ENCODE measurements at places on chromosomes 2 and 18.
A peak's percentile ranks its signal among the peaks of the same experiment; 100 is the strongest.

- DNase-seq: no peak
These were observed 45.0 kb upstream of the NRP2 start for GRCh38 chr2:205637320-205637602.

- no peak for DNase-seq
These were observed at the start of gene MYL12B for GRCh38 chr18:3261373-3262233. Gene MYL12B (plus strand): TSS chr18:3262133. CDS start chr18:3272899, 10,766 bp downstream.

DNA sequence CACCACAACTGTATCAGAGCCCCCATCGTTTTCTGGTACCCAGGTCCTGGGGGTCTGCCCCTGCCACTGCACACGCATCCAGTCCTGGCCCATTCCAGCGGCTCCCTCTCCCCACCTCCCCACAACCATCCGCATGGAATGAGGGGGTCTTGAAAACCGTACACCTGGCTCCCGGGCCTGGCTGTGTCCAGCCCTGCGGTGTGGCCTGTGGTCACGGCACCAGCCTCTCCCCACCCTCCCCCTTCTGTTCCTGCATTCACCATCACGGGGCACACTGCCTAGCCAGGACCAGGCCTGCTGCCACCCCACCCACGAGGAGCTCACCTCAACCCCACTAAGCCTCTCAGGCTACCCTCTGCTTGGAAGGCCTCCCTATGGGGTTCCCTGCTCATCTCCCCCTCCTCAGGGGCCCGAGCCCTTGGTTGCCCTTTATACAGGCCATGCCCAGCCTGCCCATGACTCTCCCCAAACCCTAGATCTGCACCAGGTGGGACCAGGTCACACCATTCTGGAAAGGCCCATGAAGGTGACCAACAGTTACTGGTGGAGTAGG lies 11.4 kb downstream of the GPR35 start:
- DNase-seq: no peak

GRCh38 chr2:210861038-210861665 lies 304.8 kb downstream of the CPS1 start:
- no peak for DNase-seq

- no peak for DNase-seq
These were observed 26.0 kb downstream of the PTPN2 start for GRCh38 chr18:12857991-12858544.

GRCh38 chr2:154537024-154537423 lies 161.5 kb upstream of the KCNJ3 start:
- no peak for DNase-seq

- DNase-seq: no peak
These were observed 69.0 kb downstream of the GORASP2 start for GRCh38 chr2:170997893-170998597.

DNA sequence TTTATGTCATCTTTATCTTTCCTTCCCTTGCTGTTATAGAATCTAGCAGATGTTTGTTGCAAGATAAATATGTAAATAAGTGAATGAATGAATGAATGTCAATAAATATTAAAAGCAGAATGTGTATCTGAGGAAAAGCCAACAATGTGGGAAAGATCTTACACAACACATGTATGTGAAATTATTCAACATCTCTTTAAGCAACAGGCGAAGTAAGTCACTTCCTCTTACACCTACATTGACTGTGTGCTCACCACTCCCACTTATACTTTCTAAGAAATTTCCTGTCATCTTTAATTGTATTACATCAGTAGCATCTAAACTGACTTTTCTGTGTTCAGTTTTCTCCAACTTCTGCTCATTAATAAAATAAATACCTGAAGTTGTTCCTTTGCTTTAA lies 43.0 kb downstream of the RAD51AP2 start:
- DNase-seq: no peak

- no peak for DNase-seq
These were observed 288.9 kb upstream of the ETAA1 start for GRCh38 chr2:67108231-67108630.

- no peak for DNase-seq
These were observed 66.1 kb downstream of the TPO start for GRCh38 chr2:1479346-1479745.

GRCh38 chr18:31801078-31801477 lies 40.4 kb upstream of the SLC25A52 start:
- no peak for DNase-seq

- DNase-seq: no peak
These were observed 27.9 kb upstream of the EPB41L3 start for GRCh38 chr18:5571666-5572065.

DNA sequence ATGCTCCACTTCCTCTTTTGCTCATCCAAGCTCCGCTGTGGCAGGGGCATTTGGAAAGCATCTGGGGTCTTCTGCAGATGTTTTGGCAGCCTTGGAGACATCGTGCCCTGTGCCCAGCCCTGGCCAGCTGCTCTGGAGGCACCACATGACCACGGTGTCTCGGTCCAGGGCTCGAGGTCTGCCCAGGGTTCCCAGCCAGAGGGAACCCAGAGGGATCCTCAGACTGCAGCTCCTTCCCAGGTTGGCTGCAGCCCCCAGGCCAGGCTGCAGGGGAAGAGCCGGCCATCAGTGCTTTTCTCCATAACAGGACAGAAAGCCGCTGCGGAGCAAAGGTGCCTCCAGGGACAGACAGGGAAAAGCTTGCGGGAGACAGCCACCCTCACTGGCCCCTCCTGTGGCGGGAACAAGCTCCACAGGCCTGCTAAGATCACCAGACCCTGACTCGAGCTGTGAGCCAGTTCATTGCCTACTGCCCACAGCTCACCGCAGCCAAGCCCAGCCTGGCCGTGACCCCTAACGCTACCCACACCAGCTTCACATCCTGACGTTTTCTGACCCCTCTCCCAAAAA lies 74.7 kb downstream of the SMAD7 start:
- no peak for DNase-seq

DNA sequence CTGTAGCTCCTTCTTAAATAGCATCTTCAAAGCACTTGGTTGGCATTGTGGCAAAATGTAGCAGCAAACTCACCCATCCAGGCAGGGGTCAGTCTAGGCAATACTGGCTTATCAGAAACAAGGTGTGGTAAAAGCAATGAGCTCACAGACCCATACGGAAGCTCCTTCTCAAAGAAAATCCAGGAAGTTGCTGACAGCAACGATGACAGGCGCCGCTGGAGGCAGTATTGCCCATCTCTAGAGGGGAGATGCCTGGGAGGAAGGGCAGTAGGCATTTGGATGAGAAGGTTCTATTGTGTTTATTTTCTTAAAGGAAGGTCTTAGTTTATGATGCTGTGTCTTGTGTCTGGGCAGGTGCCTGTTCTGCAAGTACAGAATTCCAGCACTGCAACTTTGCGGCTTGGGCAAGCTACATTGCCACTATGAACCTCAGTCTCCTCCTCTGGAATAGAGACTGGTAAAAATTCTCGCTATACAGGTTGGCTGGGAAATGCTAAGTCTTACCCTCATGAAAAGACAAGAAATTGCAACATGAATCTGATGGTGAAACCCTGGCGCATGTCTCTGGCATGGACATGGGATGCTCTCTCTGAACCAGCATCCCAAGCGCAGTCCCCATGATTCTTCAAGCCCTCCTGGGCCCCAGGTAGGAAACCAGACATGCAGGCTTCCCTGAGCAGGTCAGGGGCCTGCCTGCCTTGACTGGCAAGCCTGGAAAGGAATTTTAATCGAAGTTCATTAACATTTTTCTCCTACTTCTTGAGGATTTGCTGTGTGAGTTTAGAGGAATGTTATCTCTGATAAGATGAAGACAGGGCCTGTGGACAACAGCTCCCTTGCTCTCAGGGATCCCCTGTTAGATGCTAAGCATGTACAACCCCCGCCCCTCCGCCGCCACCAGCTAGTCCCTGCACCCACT lies 156.0 kb downstream of the TFCP2L1 start:
- DNase-seq: no peak

DNA sequence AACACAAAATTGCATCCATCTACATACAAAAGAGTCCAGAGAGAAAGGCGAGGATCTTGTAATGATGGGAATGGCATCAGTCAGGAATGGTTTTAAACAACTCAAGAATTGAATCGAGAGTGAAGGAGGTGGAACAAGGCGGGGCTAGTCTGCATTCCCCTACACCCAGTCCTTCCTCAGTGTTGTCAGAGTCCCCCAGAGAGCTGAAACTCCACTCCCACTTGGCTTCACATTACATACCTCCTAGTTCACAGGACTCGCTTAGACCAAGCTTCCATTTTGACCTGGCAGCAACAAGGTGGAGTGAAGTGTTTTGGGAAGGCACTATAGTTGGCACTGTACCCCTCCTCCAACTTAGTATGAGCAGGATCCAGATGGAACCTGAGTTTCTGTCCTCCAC lies 1273.5 kb upstream of the CRIM1 start:
- DNase-seq: no peak

- peak; percentile 77 for DNase-seq
These were observed 128.0 kb downstream of the ARL4C start for GRCh38 chr2:234368861-234369261.

GRCh38 chr2:83584672-83585071 lies 874.4 kb downstream of the SUCLG1 start:
- no peak for DNase-seq

GRCh38 chr18:4125627-4126230 lies 329.4 kb downstream of the DLGAP1 start:
- no peak for DNase-seq

DNA sequence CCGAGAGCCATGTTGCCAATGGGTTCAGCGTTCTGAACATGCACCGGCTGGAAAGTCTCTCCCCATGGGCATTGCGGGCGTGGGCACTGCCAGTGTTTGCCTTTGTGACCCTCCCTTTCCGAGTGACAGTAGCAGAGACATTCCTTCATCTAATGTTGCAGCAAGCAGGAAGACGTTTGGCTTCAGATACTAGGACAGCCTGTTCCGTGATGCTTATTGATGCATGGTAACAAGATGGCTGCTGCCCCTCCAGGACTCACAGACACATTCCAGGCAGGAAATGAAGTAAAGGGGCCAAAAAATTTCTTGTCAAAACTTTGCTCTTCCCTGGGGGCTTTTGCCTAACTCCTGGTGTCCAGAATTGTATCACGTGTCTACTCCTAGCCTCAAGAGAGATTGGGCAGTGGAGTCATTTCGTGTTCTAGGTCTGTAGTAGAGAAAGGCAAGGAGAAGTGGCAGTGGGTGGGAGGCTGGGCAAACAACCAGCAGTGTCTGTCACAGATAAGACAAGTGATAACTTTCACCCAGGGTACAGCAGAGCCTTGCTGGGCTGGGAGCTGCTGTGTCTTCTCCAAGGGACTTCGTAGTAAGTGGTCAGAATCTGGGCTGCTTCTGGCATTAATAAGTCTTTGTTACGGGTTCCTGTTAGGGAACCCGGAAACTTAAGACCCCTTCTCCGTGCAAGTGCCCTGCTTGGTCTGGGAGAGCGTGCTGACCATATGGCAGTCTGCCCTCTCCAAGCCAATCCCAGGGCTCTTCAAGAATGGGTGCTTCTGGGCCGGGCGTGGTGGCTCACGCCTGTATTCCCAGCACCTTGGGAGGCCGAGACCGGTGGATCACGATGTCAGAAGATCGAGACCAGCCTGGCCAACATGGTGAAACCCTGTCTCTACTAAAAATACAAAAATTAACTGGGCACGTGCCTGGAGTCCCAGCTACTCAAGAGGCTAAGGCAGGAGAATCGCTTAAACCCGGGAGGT lies 93.5 kb downstream of the TFCP2L1 start:
- no peak for DNase-seq

DNA sequence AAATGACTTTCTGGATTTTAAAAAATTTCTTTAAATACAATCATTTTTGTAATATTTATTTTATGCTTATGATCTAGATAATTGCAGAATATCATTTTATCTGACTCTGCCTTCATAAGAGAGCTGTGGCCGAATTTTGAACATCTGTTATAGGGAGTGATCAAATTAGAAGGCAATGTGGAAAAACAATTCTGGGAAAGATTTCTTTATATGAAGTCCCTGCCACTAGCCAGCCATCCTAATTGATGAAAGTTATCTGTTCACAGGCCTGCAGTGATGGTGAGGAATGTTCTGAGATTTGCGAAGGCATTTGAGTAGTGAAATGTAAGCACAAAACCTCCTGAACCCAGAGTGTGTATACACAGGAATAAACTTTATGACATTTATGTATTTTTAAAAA lies 79.5 kb downstream of the ITGA4 start:
- DNase-seq: no peak

- DNase-seq: no peak
These were observed 291.5 kb upstream of the KLHL29 start for GRCh38 chr2:23093513-23093912.

- peak; percentile 57 for DNase-seq
These were observed 515 bp upstream of the PLEKHB2 start for GRCh38 chr2:131104487-131105155.

- DNase-seq: no peak
These were observed 18.3 kb downstream of the CELF4 start for GRCh38 chr18:37547196-37547827.

GRCh38 chr18:7066965-7067555 lies 50.5 kb downstream of the LAMA1 start:
- DNase-seq: no peak

DNA sequence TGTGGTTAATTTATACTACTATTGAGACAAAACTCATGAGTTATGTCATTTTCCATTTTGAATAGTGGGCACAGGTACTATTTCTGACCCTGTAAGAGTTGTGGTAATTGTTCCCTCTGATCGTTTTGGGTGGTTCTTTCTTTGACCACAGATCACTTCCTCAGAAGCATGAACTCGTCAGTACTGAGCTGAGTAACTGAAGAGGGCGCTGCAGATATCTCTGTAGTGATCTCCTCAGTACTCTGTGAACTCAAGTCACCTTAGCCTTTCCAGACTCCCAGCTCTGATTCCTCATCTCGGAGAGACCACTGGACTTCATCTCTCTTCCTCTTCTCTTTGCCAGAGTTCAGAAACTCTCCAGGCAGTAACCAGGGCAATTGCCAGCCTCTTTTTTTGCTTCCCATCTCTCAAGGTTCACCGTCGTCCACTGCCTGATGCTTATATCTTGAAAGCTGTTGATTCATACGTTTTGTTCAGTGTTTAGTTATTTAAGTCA lies 9.4 kb upstream of the IL1RL1 start:
- DNase-seq: peak; percentile 36

- no peak for DNase-seq
These were observed 44.6 kb downstream of the CDCA7 start for GRCh38 chr2:173399229-173399628.

GRCh38 chr18:58044370-58045241 lies 580 bp downstream of the NEDD4L start:
- DNase-seq: no peak

GRCh38 chr2:39142904-39143605 lies 22.2 kb upstream of the SOS1 start:
- DNase-seq: no peak

GRCh38 chr2:26807788-26808460 lies 22.1 kb downstream of the CENPA start:
- no peak for DNase-seq

DNA sequence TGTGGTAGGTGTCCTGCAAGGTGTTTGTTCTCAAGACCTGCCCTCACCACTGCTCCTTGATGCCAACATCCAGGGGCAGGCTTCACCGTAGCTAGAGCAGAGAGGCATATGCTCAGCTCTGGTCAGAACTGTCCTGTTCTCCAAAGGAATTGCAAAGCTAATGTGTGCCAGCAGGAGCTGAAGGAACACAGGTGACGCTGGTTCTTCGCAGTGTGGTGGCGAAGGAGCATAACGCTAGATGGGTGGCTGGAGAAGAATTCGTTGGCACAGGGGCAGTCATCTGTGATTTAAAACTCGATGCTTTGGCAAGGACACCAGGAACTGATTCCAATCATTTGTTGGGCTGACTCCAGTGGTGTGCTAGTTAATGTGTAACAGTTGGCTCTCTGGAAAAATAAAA lies 11.4 kb upstream of the PER2 start:
- no peak for DNase-seq

GRCh38 chr2:20542746-20543468 lies 96.0 kb downstream of the RHOB start:
- no peak for DNase-seq
